ENCODE measurements at places on chromosomes 7 and 10.

DNA sequence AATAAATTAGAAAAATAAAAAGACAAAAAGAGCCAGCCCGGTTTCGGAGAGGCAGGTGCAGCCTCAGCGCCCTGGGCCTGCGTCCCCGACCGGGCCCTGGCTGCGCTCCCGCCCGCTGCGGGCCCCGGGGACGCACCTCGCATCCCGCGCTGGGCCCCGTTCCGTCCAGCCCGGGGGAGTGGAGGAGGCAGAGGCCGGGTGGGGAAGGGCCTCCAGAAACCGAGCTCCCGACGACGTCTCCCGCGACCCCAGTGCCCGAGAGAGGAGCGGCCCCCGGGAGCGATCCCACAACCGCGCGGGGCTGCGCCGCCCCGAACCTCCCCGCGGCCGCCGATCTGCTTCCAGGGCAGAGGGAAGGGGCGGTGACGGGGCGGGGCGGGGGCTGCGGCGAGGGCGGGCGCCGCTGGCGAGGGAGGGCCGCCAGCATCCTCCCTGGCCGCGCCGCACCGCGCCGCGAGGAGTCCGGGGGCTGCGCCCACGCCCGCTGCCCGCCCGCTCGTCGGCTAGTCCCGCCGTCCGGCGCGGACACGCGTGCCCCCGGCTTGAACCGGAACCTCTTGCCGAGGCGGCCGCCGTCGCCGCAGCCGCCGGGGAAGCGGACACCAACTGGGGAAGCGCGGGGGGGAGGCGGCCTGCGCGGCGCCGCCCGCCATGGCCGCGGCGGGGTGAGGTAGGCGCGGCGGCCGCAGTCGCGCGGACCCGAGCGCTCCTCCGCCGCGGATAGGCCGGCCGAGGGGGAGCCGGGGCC, at the start of gene CCNY:
TSS of gene CCNY (plus strand) at position 426 of the 748 bp plus-strand sequence. CDS start 545 bp downstream, outside the sequence.
- DNase-seq: peak; percentile 84

GRCh38 chr7:129845972-129846327, 106.8 kb downstream of the UBE2H start:
- DNase-seq: no peak

GRCh38 chr10:75211007-75211691, 553 bp downstream of the VDAC2 start:
- no peak for DNase-seq

DNA sequence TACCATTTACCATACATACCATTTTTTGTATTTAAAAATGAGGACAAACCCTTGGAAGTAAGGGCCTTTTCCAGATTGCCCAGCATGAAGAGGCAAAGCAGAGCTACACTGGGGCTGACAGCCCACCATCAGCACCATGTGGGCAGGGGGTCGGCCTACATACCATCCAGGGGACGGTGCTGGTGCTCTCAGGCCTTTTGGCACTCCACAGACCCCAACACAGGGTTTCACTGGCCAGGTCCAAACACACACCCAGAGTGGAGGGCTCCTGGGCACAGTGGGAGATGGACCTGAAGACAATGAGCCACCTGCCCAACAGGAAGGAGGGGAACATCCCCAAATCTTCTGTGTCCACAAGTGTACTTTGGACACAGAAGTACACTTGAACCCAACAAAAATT, 69.2 kb upstream of the CAMK2B start:
- DNase-seq: no peak

GRCh38 chr7:137423321-137423720, 79.8 kb upstream of the PTN start:
- no peak for DNase-seq

GRCh38 chr10:17210361-17210760, 8.9 kb upstream of the TRDMT1 start:
- no peak for DNase-seq

GRCh38 chr10:6140141-6140841, 51.5 kb downstream of the RBM17 start:
- no peak for DNase-seq

- DNase-seq: no peak
These were observed 7.6 kb upstream of the ENTPD1 start for GRCh38 chr10:95748349-95748748.

DNA sequence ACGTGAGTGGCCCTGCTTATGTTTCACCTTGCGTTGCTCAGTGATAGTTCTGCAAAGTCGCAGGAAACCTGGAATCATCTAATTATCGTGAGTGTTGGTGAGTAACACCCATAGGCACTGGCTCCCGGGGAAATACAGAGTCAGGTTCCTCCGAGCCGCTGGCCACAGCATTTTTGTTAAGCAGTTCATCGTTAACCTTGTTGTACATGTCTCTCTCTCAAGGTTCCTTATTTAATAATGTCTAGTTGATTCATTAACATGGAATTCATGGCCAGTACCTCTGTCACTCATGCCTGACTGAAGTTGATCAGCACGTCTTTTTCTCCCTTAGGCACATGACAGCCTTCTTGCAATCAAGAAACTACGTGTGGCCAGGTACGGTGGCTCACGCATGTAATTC, 3.1 kb upstream of the ZFAND2A start:
- DNase-seq: no peak

GRCh38 chr7:140526787-140527664, 47.7 kb upstream of the MKRN1 start:
- DNase-seq: no peak

DNA sequence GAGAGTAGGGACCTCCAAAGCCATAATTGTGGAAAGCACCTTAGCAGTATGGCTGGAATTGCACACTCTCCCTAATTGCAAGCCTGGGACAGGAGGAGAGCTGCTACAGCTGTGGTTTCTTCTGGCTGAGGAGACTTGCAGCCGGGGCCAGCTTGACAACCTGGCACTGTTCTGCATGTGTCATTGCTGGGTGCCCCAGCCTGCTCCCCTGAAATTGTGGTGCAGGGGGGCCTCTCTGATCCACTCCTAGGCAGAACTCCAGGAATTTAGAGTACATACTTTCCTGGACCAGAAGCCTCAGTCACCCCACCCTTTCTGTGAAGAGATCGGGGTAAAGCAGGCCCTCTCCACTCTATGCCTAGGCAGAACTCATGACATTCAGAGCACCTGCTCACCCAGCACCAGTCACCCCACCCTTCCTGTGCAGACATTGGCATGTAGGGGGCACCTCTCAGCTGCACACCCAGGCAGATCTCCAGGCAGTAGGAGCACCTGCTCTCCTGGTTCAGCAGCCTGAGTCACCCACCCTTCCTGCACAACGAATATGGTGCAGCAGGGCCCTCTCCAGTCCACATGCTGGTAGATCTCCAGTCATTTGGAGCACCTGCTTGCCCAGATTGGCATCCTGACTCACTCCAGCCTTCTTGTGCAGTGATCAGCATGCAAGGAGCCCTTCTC, 34.4 kb upstream of the DYNC1I1 start:
- DNase-seq: no peak

DNA sequence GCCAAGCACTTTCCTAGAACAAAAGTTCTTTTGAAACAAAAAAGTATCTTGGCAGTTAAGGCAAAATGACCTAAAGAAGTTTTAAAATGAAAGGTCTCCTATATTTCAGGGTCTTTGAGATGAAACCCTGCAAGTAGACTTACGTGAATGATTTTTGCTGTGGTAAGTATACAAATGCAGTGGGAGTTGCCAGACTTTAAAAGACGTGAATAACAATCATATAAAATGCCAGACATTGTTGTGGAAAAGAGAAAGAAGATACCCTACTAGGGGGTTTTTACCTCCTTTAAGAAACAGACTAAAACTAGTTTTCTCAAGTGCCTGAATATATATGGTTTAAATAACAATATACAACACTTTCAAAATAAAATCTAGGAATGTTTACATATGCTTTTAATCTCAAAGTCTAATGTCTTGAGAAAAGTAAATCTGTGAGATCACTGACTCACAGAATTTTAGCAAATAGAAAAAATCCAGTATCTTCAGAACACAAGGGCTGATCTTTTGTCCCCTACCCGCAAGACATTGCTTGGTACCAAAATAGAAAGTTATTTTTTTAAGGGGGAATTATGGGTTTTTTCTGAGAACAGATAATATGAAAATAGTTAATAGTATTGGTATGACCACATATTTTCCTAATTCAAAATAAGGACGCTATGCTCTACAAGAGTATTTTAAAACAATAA, 29.5 kb downstream of the LRRC17 start:
- no peak for DNase-seq

All from GM19239 (cell line).